T-helper 17 cell (primary cell): ENCODE measurements at places on chromosomes 13 and 19.

DNA sequence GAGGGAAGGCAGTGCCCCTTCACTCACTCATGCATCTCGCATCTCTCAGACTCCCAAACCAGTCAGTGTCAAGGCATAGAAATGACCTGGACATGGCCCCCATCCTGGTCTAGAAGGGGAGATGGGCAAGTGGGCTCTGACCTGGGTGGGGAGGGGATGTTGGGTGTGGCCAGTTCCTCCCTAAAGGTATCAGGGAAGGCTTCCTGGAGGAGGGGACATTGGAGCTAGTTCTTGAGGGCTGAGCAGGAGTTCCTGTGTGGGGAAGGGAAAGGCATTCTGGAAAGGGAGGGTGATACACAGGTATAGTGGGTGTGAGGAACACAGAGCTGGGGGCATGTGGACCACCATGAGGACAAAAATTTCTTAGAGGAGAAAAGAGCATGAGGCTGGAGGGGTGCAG lies 4.0 kb downstream of the IL4I1 start:
- DNase-seq = no peak

GRCh38 chr13:98576200-98576945 lies 534 bp downstream of the STK24 start:
- DNase-seq = peak; percentile 38

GRCh38 chr13:85223883-85224656 lies 575.1 kb downstream of the SLITRK6 start:
- no peak for DNase-seq

GRCh38 chr13:21106089-21106488 lies 44.7 kb upstream of the LATS2 start:
- no peak for DNase-seq

DNA sequence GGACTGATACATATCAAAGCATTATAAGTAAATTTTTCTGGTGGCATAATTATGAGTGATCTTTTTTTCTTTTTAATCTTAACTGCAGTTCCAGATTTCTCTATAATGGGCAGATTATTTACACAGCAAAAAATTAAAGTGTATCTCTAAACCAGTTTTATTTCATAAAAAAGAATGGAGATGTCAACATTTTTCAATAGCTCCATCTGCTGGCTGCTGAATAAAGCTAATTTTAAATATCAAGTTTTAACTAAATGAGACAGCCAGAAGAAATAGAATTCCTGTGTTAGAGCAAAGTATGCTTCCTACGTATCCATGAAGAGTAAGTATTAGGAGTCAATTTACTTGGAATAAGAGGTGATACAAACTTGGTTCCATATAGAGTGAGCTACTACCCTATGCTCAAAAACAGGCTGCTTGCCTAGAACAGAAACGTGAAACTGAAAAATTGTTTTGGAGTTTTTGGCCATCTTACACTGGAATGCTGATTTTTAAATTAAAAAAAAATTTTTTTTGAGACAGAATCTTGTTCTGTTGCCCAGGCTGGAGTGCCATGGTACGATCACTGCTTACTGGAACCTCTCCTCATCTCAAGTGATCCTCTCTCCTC lies 5.0 kb upstream of the PDS5B start:
- DNase-seq = no peak

- DNase-seq = no peak
These were observed 6.4 kb downstream of the AXL start for GRCh38 chr19:41225238-41226052.

- DNase-seq = no peak
These were observed 98.3 kb downstream of the ELF1 start for GRCh38 chr13:40920826-40921225.

DNA sequence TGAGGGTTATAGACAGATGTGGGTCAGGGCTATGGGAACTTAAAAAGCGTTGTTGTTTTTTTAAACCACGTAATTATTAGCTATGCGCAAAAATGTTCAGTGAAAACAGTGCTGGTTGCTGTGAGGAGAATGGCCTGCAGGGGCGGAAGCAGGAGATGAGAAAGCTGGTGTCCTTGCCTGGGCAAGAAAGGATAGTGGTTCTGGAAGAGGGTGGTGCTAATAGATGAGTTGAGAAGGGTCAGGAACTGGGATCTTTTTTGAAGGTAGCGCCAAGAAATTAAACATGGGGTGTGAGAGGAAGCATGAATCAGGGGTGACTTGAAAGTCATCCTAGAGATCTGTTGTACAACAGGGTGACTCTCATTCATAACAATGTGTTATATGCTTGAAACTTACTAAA lies 4.8 kb upstream of the SMG9 start:
- DNase-seq = no peak

DNA sequence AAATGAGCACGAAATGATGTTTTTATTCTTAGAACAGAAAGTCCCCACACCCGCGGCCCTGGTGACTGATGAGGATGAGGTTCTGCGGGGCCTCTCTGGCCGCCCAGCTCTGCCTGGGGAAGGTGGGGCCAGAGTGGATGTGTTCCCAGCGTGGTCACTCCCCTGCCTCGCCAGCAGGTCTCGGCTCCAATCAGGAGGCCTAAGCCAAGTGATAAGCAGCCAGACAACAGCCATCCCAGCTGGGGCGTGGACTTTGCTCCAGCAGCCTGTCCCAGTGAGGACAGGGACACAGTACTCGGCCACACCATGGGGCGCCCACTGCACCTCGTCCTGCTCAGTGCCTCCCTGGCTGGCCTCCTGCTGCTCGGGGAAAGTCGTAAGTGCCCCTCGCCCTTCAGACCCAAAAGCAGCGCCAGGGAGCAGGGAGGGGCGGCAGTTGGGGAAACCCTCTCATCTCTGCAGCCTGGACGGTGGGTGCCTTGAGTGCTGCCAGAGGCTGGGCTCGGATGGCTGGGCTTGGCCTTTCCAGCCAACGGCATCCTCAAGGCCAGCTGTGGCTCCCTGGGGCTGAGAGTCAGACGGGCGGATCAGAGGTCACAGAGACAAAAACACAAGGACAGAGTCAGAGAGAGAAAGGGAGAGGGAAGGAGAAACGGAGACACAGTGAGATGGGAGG lies at the start of gene F10:
Gene F10 (plus strand): TSS at position 250 of the 676 bp plus-strand sequence. CDS start 57 bp downstream, at position 307.
- no peak for DNase-seq

- no peak for DNase-seq
These were observed 3.5 kb downstream of the STARD13 start for GRCh38 chr13:33281951-33282595.

DNA sequence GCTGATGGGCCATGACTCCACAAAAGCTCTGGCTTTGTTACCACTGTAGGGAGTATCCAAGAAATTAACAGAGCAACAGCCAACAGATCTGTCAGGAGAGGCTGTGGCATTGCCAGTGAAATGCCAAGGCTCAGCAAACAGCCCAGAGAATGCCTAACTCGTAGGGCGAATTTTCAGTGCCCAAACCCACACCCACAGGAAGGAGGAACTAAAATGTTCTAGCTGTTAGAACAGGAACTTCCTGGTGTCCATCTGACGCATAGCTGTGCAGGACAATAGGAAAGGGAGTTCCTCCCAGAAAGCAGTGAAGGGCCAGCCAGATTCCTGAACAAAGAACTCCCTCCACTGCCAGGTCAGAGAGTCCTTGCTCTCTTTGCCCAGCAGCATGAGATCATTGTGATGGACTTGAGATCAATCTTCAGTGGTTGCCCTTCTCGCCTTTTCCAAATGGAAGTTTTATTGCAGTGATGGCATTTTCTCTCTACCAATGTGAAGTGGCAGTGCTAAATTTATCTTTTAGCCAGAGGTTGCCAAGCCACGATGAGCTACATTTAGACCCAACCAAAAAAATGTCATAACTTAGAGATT lies 224.2 kb upstream of the STARD13 start:
- DNase-seq = no peak
